G401 (cell line): ENCODE measurements at places on chromosomes 16 and 17.

GRCh38 chr17:43897831-43898230, 9.5 kb downstream of the MPP2 start:
- no peak for DNase-seq

- DNase-seq: no peak
Observed at GRCh38 chr16:31348579-31348978, 6.4 kb upstream of the ITGAX start.

DNA sequence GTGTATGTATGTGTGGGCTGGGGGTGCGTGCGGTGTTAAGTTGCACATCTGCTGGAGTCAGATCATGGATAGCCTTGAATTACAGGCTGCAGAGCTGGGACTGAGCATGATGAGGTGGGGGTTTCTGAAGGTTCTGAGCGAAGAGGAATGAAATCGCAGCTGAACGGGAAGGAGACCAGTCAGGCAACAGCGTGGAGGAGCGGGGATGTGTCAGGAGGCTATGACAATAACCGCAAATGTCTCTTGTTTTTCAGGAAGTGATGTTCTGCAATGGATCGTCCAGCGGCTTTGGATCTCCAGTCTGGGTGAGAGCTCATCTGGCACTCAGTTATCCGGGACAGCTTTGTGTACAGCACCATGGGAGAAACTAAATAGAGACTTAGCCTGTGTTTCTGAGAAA, 20.9 kb downstream of the RGS9 start:
- DNase-seq: no peak

DNA sequence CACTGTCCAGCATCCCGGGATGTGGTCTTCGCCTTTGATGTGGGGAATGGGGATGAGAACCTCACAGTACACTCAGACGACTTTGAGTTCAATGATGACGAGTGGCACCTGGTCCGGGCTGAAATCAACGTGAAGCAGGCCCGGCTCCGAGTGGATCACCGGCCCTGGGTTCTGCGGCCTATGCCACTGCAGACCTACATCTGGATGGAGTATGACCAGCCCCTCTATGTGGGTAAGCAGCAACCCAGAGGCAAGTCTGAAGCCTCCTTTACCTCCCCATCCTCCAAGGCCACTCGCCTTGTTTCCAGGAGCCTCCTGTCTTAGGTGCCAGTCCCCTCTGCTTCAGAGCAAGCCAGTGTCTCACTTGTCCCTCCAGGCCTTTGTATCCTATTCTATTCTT, 10.2 kb downstream of the CNTNAP1 start:
- DNase-seq: no peak

DNA sequence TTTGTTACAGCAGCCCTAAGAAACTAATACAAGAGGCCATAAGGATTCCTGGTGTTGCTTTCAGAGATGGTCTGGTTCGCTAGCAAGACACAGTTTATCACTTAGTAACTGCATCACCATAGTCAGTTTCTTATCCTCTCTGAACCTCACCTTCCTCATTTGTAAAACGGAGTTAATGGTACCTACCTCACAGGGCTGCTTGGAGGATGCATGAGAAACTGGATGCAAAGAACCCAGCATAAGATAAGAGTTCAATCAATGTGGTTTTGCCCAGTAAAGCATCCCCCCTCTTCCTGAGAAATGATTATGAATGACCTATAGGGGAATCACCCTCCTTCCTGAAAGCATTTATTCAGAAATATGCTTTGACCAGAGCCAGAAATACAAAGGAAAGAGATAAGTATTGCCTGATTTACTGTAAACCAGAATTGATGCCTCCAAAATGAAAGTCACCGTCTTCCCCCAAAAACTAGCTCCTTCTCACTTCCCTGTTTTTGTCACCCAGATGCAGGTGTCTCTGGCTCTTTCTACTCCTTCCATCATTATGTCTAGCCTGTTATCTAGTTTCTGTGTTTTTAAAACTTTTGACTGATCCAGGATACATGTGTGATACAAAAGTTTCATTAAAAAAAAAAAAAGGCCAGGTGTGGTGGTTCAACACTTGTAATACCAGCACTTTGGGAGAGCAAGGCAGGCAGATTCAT, 2.8 kb upstream of the TEFM start:
- DNase-seq: no peak

GRCh38 chr17:33291248-33292200, 1.6 kb downstream of the ASIC2 start:
- DNase-seq: peak; percentile 30

GRCh38 chr17:59423903-59424302, 92.4 kb downstream of the YPEL2 start:
- peak; percentile 38 for DNase-seq

- peak; percentile 39 for DNase-seq
Observed at GRCh38 chr16:30092373-30093010, 768 bp upstream of the TBX6 start.

DNA sequence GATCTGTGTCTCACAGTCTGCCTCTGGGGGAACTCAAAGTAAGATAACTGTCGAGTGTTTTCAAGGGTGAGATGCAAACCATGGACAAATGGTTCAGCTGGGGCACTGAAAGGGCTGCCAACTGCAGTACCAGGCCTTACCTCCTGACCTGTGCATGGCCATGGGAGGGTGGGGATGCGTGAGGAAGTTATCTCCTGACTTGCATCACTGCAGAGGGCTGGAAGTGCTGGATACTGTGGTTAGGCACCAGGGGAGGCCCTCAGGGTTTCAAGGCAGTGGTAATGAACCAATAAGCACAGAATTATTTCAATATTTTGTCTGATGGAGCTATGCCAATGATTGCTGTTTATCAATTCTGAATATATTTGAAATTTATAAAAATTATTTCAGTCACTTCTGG, 159.2 kb downstream of the CYLD start:
- DNase-seq: no peak

- peak; percentile 30 for DNase-seq
Observed at GRCh38 chr17:56751145-56751738, 82.5 kb downstream of the C17orf67 start.

DNA sequence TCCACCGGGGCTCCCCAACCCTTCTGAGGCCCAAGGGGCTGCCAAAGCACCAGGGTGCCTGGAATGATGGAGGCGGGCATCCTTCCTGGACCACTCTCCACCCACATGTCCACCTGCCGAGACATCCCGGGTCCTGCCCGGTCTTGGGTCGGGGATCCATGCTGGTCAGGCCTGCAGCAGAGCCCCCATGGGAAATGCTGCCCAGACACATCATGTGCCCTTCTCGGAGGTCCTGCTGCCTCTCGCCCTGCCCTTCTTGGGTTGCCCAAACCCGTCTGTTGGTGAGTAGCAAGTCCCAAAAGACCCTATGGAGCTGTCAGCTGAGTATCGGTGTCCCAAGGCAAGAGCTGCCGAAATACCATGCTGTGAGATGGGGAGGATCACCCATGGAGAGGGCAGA, 14.8 kb upstream of the GAA start:
- no peak for DNase-seq

- peak; percentile 92 for DNase-seq
Observed at GRCh38 chr17:78717431-78717980, 64.6 kb downstream of the CYTH1 start.

DNA sequence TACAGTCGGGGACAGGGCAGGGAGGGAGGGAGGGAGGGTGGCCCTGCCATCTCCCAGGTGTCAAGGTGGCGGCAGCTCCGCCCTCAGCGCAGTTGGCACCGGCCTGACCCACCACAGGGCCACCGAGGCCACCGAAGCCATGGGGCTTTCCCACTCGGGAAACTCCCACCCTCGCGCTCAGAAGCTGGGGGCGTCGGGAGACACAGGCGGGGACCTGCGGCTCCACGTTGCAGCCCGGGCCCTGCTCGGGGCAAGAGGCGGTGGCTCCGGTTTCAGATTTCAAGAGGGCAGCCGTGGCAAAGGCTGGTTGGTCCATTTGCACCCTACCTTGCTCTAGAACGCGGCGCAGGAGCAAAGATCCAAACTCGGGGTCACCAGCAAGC, 544 bp downstream of the CYB561 start:
- no peak for DNase-seq

DNA sequence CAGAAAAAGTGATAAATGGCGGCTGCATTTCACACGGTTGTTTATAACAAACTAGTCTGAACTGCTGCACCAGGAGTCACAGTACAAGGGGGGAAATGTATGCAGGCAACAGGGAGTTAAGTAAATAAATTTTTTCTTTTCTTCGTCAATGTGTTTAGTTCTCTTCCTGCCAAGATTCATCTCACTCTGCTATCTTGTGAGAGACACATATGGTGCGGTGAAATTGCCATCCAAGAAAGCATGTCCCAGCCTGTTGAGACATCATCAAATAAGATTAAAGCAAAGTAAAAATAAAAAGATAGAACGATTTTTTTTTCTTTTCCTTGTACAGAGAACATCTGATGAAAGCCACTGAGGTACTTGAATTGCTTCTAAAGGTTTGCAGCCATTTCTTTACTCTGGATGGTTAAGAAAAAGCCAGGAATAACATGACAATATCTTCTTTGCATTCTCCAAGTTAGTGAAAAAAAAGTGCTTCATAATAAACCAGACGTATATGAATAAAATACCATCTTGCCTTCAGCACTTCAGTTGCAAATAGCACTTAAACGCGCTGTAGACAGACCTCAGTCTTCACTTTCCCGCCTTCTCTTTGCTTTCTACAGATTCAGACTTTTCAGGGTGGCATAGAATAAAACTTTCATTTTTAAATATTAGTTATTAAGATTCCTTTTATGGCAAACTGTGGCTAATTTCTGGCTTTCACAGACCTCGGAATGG, 506.2 kb upstream of the ZFHX3 start:
- DNase-seq: no peak

DNA sequence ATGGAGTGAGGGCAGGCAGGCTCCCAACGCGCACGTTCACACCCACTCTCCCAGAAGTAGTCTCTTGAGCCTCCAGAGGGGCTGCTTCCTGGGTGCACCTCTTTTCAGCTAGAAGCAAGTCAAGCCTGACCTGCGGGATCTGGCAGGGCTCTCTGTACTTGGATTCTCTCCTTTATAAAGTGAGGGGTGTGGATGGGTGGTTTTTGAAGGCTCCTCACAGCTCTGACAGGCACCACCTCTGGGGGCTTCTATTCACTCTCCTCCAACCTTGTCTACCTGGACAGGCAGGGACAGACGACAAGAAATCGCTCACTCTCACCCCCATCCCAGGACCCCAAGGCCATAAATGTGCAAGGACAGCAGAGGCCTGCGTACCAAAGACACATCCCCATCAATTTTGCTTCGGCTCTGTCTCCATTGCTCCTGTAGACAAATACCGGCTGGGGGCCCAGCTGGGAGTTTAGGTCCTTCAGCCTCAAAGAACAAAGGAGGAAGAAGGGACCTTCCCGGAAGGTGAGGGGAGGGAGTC, 814 bp upstream of the DYNLL2 start:
- no peak for DNase-seq

DNA sequence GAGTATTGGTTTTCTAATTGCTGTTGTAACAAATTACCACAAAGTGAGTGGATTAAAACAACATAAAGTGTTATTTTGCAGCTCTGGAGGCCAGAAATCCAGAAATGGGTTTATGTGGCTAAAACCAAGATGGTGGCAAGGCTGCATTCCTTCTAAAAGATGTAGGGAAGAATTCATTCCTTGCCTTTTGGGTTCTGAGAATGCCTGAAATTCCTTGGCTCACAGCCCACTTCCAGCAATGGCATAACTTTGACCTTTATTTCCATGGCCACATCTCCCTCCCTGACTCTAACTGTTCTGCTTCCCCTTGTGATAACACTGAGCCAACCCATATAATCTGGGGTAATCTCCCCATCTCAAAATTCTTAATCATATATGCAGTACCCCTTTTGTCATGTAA, 269.6 kb upstream of the RPL38 start:
- DNase-seq: no peak

DNA sequence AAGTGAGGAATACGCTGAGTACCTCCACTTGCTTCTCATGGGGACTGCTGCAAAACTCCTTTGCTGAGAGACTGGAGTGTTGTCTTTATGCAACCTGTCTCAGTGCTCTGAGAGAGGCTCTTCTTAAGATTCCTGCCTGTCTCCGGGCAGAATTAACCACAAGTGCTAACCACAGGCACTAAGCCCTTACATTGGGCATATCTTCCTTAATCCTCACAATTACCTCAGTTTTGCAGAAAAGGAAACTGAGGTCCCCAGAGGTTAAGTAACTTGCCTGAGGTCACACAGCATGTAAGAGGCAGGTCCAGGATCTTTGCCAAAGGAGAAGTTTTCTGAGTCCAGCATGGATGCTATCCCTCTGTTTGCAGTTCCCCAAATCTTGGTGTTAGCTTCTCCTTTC, 86.0 kb downstream of the GP2 start:
- DNase-seq: no peak

- DNase-seq: no peak
Observed at GRCh38 chr16:17470908-17471718, at the start of gene XYLT1. XYLT1 (minus strand) TSS chr16:17470960; CDS start chr16:17470796, 164 bp downstream.

DNA sequence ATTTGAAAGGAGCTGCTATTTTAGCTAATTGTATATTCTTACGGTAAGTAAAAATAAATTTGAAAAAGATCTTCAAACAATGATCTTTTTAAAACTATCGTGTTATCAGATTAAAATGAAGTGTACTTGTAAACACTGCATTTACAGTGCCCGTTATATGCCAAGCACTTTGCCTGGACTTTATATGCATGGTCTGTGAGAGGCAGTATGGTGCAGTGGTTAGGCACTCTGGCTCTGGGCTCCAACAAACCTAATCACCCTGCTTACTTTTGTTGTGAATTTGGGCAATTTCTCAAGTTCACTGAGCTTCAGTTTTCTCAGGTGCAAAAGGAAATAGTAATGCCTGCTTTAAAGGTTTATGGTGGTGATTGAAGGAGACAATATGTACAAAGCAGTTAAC, 1.4 kb downstream of the PMP22 start:
- no peak for DNase-seq

DNA sequence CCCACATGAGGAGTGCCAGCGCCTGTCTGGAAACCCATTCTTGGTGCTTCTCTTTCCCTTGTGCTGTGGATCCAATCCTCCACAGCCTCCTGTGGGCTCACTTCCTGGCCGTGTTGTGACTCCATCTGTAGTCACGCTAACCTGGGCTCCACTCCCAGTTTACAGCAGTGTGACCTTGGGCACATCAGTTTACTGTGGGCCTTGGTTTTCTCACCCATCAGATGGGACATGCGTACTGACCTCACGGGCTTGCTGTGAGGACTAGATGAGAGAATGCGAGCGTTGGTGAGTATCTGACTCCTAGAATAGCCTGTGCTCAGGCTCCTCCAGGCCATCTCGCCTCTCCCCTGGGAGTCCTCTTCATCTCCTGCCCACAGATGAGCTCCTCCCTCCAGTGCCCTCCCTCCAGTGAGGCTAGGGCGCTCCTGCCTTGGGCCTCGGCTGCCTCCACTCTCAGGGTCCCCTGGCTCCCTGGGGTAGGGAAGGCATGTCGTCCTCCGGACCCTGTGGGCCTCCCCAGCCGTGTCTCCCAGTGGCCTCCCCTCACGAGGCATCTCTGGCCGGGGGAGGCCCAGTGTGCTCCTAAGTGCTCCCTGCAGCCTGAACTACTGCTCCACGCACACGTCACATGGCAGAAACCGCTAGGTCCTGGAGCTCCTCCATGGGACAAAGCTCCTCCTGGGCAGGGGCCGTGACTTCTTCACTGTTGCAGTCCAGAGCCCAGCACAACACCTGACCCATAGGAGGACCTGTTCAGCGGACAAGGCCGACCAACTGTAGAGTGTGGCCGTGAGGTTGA, 5.2 kb upstream of the FOXJ1 start:
- DNase-seq: no peak
